Fibroblast of skin of left quadriceps (primary cell): ENCODE measurements at places on chromosomes 11 and 22.

- no peak for DNase-seq
These were observed 95.5 kb downstream of the LUZP2 start for GRCh38 chr11:24592360-24592759.

DNA sequence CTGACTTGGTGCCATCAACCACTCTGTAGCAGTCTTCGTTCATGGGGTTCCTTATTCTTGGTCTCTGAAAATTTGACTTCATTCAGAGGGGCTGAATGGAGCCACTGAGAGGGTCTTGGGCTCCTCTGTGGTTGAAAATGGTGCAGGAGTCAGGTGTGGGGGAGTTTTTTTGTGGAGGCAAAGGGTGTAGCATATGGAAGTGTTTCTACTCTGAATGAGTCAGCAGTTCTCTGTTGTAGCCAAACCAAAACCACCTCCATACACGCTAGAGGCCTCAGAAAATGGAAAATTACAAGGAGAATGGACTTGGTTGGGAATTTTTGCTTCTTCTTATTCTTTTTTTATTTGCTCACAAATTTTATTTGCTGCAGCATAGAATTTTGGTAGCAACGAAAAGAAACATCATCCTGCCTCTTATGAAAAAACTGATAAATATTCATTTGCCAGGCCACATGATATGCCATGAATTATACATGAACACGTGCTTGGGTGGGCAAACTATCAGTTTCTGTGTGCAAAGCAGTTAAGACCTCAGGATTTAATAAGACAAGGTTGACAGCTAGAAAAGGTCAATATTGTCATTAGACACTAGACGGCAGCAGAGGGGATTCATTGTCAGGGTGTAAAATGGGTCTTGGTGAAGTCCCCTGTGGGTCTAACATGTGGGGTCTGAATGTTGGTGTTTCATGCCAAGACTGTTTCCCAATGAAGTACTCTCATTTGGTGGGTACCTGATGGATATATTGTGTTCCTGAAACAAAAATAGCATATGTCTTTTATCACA, 111.7 kb downstream of the MYO18B start:
- no peak for DNase-seq

- no peak for DNase-seq
These were observed 1.5 kb downstream of the GAL start for GRCh38 chr11:68685656-68686380.

DNA sequence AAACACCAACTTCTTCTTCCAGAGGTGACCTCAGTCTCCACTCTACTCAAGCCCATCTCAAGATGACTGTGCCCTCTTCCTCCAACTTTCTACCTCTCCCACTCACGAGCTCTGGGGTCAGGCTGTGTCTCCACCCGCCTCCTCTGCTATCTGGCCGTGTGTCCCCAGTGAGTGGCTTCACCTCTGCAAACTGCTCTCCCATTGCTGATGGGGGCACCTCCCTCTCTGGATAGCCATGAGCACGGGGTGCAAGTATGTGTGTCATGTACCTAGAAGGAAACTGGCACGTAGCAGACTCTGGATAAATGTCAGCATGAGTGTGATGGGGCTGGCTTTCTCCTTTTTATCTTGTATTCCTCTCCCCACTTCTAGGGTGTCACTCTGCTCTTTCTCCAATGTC, 18.3 kb upstream of the RAC2 start:
- DNase-seq: no peak

- no peak for DNase-seq
These were observed 17.5 kb downstream of the TMPRSS13 start for GRCh38 chr11:117911694-117912093.

DNA sequence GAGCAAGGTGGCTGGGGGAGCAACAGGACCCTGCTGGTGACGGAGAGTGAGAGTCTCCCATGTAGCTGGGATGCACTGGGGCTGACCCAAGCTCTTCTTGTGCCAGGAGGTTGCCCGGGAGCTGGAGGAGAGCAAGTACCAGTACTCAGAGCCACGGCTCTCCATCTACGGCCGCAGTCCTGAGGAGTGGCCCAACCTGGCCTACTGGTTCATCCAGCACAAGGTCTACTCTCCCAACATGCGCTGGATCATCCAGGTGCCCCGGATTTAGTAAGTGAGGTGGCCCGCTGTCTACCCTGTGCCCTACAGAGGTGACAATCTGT, 40.4 kb downstream of the AMPD3 start:
- no peak for DNase-seq

- DNase-seq: no peak
These were observed 6.0 kb downstream of the SSTR3 start for GRCh38 chr22:37206118-37206840.

DNA sequence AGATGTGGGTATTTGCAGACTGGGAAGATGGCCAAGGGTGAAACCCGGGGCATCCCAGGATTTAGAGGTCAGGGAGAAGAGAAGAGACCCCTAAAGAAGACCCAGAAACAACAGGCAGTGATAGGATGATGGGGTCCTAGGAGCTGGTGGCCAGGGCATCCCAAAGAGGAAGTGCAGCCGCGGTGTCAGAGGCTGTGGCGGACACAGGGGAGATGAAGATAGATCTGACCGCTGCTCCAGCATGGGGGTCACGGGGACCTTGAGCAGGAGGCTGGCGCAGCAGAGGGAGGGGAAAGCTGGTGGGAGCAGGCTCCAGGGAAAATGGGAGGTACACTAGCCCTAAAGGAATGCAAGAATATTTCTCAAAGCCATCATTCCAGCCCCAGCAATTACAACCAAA, 47.3 kb downstream of the CTTN start:
- DNase-seq: no peak

- DNase-seq: peak; percentile 69
These were observed 261.4 kb downstream of the DDX10 start for GRCh38 chr11:108926171-108926840.

DNA sequence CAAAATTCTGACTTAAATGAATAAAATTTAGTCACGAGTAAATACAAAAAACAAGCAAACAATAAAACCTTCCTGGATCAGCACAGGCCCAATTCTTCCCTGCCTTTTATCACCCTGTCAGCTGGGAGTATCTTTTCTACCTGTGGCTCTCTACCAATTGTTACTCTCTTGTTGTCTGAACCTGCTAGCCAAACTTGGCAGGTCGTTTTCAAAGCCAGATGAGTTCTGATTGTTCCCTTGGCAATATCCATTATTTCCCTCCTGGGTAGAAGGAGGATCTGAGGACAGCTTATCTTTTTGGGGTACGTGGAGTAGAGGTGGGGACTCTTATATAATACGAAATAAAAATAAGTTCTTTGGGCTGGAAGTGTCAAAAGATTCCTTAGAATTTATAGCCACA, 40.2 kb downstream of the SNX19 start:
- DNase-seq: no peak

- no peak for DNase-seq
These were observed 80.2 kb upstream of the NARS2 start for GRCh38 chr11:78654866-78655265.

- no peak for DNase-seq
These were observed 107.3 kb upstream of the CEP126 start for GRCh38 chr11:101807531-101807930.

DNA sequence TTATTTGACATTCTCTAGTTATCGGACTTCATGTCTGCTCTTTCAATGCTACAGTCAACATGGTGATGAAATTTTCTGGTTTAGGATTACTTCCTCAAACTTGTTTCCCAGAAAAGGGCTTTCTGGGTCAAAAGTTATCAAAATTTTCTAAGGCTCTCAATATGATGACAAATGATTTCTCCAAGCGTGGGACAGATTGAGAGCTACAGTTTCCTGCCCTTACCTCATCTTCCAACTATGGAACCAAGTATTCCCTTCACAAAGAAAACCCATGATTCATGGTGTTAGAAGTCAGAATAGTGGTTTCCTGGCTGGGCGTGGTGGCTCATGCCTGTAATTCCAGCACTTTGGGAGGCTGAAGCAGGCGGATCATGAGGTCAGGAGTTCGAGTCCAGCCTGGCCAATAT, 17.8 kb downstream of the MYO18B start:
- DNase-seq: peak; percentile 48

- DNase-seq: no peak
These were observed 135.9 kb upstream of the TTC12 start for GRCh38 chr11:113178381-113179070.

- DNase-seq: no peak
These were observed 94.1 kb downstream of the MPPED1 start for GRCh38 chr22:43505896-43506295.

DNA sequence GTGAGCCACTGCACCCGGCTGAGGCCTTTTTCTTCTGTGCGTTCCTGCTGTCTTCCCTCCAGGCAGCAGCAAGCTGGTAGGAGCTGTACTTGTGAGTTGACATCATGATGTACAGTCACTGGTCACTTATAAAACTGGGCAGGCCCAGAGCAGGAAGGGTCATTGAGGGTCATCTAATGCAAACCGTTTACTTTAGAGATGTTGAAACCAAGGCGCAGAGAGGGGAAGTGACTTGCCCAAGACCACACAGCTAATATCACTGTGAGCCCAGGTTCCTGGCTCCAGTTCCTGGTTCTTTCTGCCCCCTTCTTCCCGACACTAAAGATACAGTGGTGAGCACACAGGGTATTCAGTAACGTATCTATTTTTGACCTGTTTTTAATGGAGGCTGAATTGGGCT, 27.3 kb downstream of the PTPRJ start:
- DNase-seq: no peak

DNA sequence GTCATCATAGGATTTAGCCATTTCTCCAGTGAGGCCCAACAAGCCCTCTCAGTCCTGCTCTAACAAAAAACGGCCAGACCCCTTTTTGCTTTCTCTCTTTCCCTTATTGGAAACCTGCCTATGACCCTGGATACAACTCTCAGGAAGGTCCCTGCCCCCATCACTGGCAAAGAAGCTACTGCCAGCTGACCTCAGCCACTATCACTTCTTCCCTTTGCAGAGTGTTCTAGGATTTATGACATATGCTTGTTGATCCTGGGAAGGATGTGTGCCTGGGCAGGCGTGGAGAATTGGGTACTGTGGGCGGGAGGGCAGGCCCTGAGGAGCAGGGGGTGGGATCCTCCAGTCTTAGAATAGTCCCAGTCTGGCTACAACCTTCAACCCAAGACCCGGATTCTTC, 7.5 kb downstream of the PGAP2 start:
- no peak for DNase-seq
